ENCODE measurements at places on chromosomes 5 and 9.

DNA sequence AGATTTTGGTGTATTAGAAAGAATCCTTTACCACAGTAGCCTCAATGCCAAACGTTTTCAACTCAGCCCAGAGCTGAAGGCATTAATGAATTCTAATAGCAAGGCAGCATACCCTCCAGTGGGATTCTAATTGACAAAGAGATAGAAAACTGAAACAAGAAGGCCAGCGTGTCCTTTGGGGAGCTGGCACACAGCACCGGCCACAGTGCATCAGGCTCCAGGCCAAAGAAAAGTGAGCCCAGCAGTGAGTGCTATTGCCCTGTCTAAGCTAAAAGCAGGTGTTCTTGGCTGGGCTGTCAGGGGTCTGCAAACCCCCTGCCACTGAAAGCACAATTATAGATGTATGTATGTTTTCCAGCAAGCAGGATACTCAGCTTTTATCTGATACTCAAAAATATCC lies 40.4 kb downstream of the PPIC start:
- DNase-seq = no peak

GRCh38 chr9:21696411-21696871 lies 106.0 kb upstream of the MTAP start:
- peak; percentile 5 for DNase-seq

DNA sequence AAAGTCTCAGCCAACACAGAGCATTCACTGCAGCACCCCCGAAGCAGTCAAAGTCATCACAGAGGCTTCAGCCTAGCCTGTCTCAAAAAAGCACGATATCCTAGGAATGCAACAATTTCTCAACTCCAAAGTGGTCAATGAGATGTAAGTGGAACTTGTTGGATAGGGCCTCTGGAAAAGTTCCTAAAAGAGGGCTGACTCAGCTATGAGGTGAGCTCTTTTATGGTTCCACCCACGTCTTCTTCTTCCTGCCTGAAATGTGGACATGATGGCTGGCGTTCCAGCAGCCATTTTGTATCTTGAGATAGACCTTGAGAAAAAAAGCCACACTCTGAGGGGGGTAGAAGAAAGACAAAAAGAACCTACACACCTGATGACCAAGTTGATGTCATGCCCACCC lies 32.5 kb upstream of the TRIO start:
- no peak for DNase-seq

DNA sequence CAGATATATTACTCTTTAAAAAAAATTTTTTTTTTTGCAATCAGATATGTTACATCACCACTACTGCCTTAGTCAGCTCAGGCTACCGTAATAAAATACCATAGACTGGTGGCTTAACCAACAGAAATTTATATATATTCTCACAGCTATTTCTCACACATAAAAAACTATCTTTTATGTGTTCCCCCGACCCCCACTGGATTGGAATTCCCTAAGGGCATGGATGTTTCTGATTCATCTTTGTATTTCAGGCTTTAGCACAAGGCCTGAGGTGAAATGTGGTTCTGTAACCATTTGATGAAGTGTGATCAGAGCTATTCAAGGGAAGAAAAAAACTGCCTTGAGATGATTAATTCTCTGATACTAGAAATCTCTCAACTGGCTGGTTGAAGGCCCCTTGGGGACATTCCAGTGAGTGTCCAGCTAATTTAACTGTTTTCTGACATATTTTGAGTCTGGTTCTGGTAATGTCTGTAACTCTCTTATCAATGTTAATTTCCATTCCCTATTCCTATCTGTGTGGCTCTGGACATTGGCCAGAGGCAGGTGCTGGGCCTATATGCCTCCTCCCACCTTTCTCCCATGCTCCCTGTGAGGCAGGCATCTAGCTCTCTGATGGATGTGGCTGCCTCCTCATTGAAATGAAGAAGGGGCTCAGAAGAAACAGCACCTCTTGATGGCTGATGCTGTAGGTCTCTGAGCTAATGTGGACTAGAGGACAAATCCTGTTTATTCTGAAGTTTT lies 2.5 kb downstream of the CD14 start:
- no peak for DNase-seq

DNA sequence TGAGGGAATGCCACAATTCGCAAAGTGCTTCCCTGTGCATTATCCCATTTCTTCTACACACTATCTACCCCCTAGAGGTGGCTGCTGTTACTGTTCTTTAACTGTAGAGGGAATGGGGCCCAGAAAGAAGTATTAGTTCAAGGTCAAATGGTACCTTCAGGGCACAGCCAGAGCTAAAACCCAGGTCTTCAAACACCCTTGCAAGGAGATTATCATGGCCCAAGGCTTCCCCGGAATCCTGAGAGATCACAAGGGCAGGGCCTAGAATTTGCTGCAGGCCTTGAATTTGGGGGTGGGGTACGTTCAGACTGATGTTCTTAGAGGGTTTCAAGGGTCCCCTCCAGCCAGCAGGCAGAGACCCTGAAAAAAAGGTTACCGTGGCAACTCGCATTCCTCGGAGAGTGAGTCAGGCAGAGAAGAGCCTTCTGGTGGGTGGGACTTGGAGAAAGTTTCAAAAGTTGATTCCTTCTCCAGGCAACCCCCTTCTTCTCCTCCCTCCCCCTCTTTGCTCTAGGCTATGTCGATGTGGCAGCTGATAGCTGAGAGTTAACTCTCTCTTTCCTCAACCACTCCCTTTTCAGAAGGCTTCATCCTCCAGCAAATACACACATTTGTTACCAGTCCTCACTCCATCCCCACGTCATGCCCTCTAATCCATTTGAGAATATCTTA lies 1.9 kb downstream of the SPARC start:
- no peak for DNase-seq

- no peak for DNase-seq
These were observed 107.8 kb upstream of the PRLR start for GRCh38 chr5:35338157-35338453.

- DNase-seq = no peak
These were observed 54.3 kb downstream of the TSTD2 start for GRCh38 chr9:97578846-97579245.

DNA sequence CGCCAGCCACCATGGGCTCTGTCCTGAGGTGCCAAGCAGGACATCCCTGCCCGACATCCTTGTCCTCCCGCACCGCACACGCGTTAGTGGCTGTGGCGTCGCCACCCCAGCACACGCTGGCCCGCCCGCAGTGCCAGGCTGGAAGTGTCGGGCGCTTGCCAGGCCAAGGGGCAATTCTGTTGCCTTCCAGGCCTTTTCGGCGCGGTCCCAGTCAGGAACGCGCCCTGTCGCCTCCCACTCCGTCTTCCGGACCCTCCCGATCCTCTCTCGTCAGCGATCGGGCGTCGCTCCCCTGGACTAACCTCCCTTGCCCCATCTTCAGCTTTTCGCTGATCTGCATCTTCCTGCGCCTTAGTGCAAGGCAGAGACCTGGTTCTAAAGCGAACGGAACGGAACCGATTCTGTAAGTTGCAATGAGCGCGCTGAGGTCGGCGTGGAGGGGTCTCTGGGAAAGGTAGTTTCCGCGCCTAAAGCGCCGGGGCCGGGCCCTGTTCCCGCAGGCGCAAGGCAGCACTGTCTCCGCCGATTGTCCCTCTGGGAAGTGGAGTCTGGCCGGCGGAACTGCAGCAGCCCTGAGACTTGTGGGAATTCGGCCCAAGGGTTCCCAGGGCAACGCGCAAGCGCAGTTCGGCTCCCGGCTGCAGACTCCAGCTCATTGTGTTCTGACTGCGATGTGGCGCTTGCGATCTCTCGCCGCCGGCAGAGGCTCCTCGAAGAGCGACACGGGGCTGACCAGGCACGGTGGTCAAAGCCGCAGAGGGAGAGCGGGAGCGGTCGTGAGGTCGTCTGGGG lies at the start of gene ZNF454:
ZNF454 (plus strand) TSS at position 630 of the 792 bp plus-strand sequence. CDS start 1,594 bp downstream, outside the sequence.
- no peak for DNase-seq

- peak; percentile 33 for DNase-seq
These were observed 60.2 kb downstream of the SLC22A5 start for GRCh38 chr5:132429463-132430440.

GRCh38 chr5:152472083-152472482 lies 67.0 kb upstream of the NMUR2 start:
- DNase-seq = no peak

GRCh38 chr5:33883482-33883881 lies 8.3 kb downstream of the ADAMTS12 start:
- DNase-seq = no peak

- no peak for DNase-seq
These were observed 182.6 kb downstream of the CAAP1 start for GRCh38 chr9:26710008-26710407.

DNA sequence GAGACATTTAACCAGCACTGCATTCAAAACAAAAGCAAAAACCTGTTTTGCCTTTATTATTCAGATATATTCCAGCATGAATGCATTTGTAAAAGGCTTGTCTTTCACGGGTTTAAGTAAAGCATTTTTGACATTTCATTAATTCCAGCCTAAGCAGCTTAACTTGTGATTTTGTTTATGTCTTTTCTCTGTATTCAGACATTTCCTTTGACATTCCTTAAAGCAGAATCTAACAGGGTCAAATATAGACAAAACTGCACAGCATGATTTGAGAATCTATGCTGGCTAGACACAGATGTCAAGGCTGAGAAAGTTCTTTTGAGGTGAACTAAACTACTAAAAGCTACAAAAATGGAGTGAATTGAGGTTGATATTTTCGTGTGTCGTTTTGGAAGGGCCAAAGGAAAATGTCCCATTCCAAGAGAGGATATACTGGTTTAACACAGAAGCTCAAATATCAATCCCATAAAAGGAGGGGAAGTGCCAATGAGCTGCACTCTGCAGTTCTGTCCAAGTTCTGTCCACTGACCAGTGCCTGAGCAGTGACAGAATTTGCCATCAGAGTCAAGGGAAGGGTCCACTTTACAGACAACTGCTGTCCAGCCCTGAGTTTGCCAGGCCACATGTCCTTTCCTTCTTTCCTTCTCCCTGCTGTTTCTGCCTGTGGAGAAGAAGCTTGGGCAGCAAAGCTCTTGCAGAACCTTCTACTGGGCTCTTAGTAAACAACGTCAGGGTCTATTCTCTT lies 198.7 kb upstream of the KLF9 start:
- DNase-seq = no peak

- DNase-seq = no peak
These were observed 211.9 kb upstream of the PAPPA start for GRCh38 chr9:115941561-115942315.

DNA sequence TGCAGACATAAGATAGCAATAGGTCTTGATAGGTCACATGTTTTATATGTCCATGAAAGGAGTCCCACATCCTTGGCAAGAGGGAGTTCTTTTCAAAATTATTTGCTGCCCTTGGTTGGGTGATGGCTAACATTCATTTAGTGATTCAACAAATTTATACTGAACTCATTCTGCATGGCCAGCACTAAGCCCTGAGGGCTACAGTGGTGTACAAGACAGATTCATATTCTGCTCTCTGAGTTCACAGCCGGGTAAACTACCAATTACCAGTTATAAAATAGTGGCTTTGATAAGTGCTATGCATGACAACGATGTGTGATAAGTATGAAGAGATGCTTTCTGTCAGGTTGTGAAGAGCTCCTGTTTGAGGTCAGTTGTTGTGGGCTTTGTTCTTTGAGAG lies 340.0 kb downstream of the GABRG2 start:
- DNase-seq = no peak

DNA sequence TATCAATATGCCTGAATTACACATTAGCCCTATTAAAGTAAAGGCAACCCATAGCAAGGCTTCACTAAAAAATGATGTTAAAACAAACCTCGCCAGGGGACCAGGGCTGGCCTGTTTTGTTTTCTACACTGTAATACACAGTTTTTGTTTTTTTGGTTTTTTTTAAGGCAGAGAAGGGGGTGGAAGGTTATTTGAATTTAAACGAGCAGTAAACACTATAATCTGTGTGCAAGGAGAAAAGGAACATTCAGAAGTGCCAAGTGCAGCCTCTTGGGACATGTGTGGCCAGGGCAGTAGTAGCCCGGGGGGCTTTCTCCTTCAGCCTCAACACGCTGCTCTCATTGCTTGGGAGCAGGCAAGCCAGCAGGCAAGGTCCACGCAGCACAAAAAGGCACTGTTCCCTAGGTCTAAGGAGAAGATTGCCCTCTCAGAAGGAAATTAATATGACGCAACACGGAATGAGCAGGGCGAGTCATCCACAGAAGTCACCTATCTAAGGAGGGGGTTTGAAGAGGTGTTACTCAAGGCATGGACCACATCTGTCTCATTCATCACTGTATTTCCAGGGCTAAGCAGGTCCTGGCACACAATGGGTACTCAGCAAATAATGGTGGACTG lies 16.2 kb downstream of the SIL1 start:
- DNase-seq = no peak

- DNase-seq = no peak
These were observed 128.1 kb upstream of the CACNA1B start for GRCh38 chr9:137749511-137749910.

DNA sequence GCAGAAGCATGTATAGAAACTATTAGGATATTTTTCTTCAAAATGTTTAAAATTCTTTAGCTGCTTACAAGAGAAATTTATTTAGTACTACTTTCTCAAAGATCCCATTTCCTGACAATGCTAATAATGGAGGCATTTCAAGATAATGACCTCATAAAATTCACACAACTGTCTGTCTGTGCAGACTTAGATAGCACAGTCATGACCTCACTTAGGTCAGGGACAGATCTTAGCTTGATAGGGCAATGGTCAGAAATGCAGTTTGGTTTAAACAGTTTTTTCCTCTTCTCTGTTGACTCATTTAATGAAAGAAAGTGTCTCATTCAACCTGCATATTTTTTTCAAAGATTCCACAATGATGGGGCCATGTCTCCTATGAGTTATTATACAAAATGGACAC lies 128.4 kb downstream of the GRIA1 start:
- DNase-seq = no peak

GRCh38 chr9:124342776-124343485 lies 72.3 kb downstream of the PSMB7 start:
- DNase-seq = no peak

DNA sequence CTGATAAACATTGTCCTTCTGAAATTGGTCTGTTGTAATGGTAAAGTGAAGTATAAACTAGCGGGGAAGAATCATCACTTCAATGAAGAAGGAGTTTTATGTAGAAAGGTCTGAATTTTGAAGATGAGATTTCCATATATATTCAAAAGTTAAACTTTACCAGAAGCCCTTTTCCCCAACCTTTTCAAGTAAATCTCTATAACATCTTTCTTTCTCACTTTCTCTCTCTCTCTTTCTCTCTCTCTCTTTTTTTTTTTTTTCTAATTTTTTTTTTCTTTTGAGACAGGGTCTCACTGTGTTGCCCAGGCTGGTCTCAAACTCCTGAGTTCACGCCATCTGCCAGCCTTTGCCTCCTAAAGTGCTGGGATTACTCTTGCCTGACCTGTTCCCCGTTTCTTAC lies 78.7 kb downstream of the NSD1 start:
- DNase-seq = no peak

DNA sequence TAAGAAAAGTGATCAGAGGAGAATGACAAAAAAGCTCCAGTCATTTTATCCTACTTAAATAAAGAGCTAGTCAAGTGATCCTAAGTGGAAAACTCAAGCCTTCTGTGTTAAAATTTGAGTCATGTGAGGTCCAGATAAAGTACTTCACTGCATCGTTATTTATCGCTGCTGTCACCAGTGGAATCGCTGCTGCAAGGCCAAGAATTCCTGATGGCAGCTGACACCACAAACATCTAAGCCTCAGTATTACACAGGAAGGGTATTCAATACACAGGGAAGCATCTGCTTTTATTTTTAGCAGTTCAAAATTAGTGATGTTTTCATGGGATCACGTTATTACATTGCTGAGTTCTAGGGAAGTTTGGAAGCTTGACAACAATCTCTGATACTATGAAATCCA lies 190.3 kb downstream of the GOLPH3 start:
- no peak for DNase-seq

All from HepG2 (cell line).